ENCODE measurements at places on chromosomes 12 and 14.
A peak's percentile ranks its signal among the peaks of the same experiment; 100 is the strongest.

- DNase-seq = peak; percentile 12
These were observed 2.9 kb upstream of the CACNB3 start for GRCh38 chr12:48815126-48816110.

- no peak for DNase-seq
These were observed 67.9 kb upstream of the PLXNC1 start for GRCh38 chr12:94080341-94081009.

GRCh38 chr14:104209985-104210816, 71.8 kb downstream of the KIF26A start:
- no peak for DNase-seq

DNA sequence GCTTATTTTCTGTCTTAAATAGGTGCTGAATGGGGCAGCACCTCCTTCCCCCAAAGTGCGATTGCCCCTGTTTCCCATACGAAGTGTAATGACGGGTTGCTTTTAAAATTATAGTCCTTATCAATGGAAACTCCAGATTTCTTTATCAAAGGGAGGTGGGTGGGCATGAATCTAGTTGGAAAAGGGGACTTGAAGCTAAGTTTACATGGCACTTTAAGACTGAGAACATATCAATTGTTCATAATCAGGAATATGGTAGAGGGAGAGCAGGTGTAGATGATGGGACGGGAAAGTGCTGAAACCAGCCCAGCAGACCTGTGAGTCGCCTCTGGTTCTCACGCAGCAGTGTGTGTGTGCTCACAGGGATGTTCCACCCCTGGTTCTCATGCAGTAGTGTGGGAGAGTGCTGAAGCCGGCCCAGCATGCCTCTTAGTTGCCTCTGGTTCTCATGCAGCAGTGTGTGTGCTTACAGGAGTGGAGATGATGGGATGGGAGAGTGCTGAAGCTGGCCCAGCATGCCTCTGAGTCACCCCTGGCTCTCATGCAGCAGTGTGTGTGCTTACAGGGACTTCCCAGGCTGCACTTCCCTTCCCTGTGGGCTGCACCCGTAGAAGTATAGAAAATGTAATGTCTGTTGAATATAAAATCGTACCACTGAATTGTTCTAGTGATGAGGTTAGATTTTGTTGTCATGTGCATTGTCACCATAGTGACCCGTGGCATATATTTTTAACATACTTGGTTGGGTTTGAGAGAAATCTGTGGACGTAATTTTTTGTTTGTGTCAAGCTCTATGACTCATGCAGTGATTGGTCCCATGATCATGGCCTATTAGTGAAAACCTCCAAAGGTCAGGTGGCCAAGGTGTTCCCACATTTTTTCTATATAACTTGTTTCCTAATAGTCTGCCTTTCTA, 51.6 kb downstream of the GPATCH2L start:
- no peak for DNase-seq

DNA sequence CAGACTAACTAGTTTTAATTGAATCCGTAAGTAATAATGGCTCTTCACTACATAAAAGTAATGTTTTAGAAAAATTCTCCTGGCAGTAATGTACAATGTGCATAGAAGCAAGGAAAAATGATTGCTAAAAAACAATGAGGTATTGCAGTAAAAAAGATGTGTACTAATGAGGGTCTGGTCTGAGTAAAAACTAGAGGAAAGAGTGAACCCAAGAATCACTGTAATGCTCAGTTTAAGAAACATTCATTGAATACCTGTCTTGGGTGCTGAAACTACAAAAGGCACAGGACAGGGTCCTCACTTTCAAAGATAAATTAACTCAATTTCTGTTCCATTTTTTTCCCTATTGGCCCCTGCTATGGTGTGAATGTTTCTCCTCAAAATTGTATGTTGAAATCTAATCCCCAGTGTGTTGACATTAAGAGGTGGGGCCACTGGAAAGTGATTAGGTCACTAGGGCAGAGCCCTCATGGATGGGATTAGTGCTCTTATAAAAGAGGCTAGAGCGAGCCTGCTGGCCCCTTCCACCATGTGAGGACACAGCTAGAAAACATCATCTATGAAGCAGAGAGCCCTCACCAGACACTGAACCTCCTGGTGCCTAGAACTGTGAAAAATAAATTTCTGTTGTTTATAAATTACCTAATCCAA, 51.6 kb downstream of the RPS6KA5 start:
- no peak for DNase-seq

DNA sequence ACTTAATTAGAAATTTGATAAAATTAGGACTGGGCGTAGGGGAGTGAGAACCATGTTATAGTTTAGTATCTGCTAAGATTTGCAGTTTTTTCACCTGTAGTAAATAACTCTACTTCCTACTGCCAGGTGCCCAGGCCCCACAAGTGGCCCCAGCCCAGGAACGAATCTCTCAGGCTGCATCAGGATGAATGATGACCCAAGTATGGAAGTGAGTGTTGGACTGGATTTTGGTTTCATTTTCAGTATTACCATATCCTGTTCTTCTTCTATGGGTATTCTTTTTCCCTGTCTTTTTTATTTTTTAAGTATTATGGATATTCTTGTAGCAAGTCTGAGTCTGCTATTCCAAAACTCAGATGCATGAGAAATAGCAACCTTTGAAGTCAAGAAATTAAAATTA, 120.3 kb upstream of the BCAT1 start:
- no peak for DNase-seq

DNA sequence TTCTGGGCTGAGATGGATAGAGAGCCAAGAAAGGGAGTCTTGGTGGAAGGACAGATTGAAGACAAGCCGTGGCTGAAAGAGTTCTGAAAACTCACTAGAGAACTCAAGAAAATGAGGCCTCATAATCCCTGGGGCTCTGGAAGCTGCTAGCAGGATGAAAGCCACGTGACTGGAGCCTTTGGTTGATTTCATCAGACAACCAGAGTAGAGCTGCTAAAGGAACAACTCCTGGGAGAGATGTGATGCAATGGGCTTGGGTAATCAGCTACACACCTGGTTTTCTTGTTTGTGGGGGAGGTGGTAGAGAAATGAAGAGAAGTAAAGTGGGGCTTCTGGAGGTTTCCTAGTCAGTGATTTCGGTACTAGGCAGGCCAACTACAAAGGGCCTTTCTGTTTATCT, 13.4 kb downstream of the CSRNP2 start:
- DNase-seq = no peak

DNA sequence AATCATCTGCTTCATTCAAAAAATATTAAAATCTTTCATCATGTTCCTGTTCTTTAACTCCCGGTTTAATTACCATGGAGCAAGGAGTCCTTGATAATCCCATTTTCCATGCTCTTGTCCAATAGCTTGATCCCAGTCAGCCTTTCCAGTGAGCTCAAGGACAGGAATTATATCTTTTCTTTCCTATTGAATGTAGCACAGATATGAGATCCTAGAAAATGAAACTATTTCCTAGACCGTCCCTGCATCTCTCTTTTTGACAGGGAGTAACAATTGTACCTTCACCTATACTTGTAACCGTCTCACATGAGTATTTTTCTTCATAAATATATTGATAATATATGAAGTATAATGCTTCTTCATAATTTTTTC, 35.6 kb downstream of the PIK3C2G start:
- DNase-seq = no peak

- no peak for DNase-seq
These were observed 321.5 kb downstream of the ALG10 start for GRCh38 chr12:34343766-34344165.

GRCh38 chr12:52207895-52208294, 16.1 kb upstream of the KRT80 start:
- peak; percentile 21 for DNase-seq

DNA sequence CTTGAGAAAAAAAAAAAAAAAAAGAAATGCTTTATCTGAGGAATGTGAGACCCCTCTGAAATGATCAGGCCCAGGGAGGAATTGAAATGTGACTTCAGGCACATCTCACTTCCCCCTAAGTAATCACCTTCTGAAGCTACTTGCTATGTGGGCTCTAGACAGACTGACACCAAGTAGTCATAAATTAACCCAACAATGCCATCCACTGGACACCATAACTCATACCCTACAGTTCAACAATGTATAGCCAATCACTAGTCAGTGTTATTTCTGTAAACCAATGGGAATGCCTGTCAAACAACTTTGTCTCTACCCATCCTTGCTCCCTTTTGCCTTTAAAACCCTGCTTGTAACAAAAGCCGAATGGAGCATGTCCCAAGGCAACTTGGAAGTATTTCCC, 182.7 kb upstream of the TMPO start:
- DNase-seq = no peak

GRCh38 chr12:47835006-47835830, 15.5 kb upstream of the HDAC7 start:
- no peak for DNase-seq

- DNase-seq = no peak
These were observed 325.1 kb upstream of the DCN start for GRCh38 chr12:91507754-91508153.

GRCh38 chr12:53207042-53207441, at the start of gene ITGB7:
Gene ITGB7, minus strand, starts transcription at chr12:53207251. Its CDS starts 6,808 bp downstream, at chr12:53200443.
- peak; percentile 85 for DNase-seq

GRCh38 chr12:46825591-46826414, at the start of gene SLC38A4:
Gene SLC38A4, minus strand, starts transcription at chr12:46825997. Its CDS starts 32,926 bp downstream, at chr12:46793071.
- DNase-seq = no peak

DNA sequence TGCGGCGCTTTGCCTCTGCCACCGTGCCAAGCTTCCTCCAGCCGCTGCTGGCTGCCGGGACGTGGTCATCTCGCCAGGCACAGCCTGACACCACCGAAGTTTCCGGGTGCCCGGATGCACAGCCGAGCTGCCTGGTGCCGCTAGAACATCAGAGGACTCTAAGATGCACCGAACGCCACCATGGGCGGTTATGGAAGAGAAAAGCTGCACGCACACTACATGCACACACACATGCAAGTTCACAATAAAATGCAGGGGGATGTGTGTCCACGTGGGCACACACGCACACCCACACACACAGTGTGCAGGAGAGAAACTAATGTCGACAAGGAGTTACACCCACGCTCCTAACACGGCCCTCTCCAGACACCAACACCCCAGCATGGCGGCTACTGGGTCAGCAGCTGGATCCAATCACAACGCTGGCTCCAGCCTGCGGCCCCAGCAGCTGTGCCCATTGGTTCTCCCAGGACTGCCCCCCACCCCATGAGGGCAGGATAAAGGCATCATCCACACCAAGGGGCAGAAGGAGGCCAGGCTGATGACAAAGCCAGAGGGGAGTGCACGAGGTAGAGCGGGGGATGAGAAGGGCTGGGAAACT, 82.7 kb downstream of the BCL11B start:
- peak; percentile 32 for DNase-seq

DNA sequence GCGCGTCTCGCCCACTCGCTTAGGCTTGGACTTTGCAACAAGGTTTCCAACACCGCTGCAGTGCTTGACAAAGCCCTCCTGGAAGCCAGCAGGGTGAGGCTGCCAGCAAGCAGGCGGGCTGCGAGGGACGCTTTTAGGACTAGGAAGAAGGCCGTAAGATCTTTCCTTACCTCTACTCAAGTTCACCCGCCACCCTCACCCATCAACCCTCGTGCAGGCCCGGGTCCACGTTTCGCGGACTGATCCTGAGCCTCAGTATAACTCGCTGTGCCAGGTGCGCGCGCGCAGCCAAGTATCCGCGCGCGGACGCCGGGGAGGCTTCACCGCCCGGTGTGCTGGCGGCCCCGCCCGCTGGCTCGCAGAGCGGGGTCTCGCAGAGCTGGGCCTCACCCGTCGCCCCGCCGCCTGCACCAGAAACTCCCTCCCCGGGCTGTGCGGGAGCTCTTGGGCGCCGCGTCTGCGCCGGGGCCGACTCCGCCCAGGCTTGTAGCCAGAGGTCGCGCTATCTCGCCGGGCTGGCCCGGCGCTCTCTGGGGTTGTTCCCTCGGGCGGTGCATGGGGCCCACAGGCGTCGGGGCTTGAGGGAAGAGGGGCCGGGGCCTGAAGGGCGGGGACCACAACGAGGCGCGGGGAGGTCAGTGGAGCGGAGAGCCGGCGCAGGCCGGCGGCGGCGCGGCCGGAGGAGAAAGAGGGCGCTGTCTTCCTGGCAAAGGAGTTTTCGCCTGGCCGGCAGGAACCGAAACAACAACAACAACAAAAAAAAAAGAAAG, 7.6 kb upstream of the SIX1 start:
- DNase-seq = no peak

DNA sequence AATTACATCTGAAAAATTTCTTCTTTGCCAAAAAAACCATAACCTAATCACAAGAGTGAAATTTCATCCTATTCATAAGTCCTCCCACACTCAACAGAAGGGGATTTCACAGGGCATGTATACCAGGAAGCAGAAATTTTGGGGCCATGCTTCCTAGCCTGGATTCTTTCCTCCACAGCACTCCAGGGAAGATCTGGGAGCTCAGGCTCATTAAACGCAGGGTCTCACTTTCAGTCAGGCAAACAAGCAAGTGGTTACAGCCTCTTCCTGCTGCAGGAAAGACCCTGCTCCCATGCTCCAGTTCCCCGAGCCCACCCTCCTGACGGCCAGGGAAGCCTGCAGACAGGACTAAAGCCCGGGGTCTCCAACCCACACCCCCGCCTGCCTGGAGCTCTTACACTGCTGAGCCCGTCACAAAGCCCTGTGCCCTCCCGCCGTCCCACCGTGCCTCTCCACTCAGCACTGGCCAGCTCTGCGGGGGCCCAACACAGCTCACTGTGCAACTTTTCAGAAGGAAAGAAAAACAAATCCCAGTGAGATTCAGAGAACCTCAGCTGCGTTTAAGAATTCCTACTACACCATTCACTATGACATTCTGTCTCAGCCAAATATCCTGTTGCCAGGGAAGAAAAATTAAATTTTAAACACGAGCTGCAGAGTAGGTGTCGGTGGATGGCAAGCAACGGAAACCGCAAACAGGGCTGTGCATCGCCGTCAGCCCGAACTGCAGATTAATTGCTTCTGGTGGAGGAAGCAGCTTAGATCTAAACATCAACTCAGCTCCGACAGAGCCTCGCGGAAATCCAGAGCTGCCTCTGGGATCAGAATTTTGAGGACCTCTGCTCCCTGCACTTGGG, 106.7 kb upstream of the SFSWAP start:
- peak; percentile 20 for DNase-seq

DNA sequence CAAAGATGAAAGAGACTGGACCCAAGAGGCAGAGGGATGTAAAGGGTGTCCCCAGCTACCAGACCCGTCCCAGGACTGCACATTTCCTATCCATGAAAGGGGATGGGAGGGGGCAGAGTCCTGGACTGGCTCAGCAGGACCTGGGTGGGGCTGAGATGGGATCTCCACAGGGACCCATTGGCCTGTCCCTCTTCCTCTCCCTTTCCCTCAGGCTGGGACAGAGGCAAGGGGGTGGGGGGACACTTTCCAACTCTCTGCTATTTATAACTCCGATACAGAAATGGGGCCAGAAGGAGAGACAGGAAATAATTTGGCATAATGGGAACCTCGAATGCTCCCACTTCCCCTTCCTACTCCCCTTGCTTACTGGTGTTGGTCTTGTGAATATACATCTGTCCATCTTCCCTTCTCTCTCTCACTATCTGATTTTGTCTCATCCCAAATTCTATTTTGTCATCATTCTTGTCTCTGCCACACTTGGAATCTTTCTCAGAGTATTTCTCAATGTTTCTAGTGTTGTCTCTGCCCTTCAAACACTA, 1.1 kb upstream of the ITGA7 start:
- DNase-seq = no peak

GRCh38 chr12:121424624-121424975, 24.7 kb downstream of the RNF34 start:
- DNase-seq = no peak

Data from CD8-positive, alpha-beta memory T cell (primary cell).